ENCODE measurements at places on chromosomes 4 and X.
A peak's percentile ranks its signal among the peaks of the same experiment; 100 is the strongest.

DNA sequence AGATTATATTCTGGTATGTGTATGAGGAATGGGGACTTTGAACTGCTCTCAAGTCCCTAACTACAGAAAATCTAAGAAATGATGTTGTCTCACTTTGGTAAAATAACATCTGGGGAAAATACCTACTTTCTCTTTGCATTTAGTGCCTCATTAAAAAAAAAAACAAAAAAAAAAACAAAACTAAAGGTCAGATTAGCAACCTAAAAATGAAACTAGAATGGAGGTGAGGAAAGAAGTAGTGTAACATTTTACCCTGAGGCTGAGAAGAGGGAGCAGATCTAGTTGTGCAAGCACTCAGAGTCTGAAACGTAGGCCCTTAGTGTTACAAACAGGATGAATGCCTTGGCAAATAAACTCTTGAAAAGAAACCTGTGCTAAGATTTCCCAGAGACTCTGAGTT lies 56.0 kb downstream of the VGLL1 start:
- DNase-seq = peak; percentile 29

DNA sequence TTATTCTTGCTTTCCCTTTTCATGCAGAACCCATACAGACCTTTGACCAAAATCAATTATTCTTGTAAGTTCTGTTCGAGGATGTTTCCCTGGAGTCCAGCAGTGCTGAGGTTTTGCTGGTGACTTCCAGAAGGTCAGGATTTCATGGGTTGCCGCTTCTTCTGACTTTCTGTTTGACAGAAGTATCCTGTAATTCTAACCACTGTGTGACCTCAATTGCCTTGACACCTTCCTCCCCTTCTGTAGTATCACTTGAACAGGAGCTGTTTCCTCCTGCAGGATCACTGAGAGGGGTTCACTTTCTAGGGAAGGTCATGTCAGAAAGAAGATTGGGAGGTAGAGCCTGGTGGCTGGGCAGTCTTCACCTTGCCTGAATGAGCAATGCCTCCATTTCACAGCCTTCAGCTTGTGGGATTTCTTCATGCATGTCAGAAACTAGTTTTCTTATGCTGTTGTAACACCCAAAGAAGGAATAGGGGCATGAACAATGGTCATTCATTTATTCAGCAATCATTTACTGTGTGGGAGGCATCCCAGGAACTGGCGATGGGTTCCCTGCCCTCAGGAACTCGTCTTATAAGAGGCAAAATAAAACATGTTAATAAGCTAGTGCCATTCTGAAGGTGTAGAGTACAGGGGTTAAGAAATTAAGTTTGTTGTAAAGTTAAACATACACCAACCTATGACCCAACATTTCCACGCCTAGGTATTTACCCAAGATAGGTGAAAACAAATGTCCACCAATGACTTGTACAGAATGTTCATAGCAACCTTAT lies 205.9 kb downstream of the SOWAHB start:
- no peak for DNase-seq

DNA sequence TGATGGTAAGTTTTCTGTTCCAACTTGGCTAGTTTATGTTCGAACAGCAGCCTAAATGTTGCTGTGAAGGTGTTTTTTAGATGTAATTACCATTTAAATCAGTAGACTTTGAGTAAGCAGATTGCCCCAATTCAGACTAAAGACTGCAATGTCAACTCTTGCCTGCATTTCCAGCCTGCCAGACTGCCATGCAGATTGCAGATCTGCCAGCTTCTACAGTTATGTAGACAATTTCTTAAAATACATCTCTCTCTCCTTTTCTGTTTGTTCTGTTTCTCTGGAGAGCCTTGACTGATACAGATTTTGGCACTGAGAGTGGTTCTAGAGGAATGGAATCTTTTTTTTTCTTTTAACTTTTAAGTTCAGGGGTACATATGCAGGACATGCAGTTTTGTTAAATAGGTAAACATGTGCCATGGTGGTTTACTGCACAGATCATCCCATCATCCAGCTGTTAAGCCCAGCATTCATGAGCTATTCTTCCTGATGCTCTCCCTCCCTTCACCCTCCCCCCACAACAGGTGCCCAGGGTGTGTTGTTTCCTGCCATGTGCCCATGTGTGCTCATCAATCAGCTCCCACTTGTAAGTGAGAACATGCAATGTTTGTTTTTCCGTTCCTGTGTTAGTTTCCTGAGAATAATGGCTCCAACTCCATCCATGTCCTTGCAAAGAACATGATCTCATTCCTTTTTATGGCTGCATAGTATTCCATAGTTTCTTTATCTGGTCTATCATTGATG lies 227.8 kb downstream of the CPE start:
- no peak for DNase-seq

GRCh38 chr4:186789651-186790050 lies 66.0 kb upstream of the FAT1 start:
- no peak for DNase-seq

DNA sequence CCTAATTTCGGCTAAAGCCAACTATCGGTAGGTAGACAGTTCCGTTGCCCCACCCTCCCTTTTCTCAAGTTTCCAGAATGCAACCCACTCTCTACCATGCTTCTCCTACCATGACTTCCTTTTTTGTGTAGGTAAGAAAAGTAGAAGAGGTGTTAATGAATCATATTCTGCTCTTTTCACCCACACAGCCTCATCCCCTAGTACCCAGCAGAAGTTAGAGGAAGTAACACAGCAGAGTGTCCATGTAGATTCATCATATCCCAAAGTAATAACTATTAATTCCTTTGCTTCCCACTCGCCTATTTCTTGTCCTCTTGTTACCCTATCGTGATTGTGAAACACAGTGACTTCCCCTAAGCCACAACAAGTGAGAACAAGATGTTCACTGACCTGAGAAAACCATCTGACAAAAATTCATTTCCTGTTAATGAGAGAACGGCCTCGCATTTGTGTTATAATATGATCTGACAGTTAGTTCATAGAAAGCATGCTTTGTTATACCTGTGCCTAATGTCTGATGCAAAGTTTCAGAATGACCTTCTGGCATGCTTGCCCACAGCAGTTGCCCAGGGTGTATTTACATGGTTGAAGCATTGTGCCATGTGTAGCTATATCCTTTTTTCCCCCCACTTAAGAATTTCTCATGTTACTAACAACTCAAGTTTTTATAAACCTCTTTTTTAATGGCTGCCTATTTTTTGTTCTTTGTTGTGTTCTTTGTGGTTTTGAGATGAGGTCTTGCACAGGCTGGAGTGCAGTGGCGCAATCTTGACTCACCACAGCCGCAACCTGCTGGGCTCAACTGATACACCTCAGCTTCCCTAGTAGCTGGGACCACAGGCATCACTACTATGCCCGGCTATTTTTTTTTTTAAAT lies 185.6 kb downstream of the RAP1GDS1 start:
- DNase-seq = peak; percentile 61

DNA sequence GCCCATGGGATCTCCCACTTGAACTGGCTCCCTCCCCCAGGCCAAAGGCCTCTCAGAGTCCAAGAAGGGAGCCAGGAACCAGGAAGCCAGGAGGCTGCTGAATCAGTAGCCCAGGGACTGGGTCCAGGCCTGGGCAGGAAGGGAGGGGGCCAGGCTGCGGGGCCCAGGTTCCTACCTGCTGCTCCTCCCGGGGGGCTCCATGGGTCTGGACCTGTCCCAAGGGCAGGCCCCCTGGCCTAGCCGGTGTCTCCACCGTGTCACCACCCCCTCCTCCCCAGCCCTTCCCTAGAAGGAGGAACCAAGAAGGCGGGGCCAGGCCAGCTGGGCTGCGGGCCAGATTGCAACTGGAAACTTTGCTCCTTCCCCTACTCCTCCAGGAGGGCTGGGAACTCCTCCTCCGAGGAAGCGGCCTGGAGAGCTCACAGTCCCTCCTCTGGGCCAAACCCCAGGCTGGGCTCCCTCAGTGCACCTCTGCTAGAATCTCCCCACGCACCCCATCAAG lies at the start of gene IQSEC2:
Gene IQSEC2 (minus strand): TSS at position 264 of the 502 bp plus-strand sequence.
- DNase-seq = no peak

- no peak for DNase-seq
Observed at GRCh38 chr4:105683038-105683437, 25.5 kb downstream of the INTS12 start.

DNA sequence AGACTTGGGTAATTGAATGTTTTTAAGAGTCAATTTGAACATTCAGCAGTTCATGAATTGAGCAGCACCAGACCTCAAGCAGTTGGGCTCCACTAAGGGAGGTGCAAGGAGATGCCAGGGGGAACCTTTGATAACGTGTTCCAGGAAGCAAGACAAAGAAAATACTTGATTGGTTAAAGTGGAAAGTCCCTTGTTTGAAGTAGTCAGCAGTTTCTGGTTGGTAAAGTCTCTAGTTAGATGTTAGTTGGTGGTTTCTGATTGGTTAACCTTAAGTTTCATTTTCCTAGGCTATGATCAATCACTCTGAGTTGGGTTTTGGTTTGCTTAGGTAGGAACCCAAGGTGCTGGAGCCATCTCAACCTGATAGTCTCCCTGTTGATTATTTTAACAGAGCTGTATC lies 4.0 kb downstream of the HERC6 start:
- DNase-seq = peak; percentile 76

DNA sequence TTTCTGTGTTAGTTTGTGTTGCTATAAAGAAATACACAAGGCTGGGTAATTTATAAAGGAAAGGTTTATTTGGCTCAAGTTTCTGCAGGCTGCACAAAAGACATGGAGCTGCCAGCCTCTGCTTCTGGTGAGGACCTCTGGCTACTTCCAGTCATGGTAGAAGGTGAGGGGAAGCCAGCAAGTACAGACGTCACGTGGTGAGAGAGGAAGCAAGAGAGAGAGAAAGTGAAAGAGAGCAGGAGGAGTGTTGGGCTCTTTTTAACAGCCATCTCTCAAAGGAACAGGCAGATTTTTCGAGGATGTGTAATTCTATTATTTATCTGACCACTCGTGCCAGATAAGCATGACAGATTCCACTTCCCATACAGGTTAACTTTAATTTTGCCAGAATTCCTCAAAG lies 1199.1 kb downstream of the ADGRL3 start:
- DNase-seq = no peak

DNA sequence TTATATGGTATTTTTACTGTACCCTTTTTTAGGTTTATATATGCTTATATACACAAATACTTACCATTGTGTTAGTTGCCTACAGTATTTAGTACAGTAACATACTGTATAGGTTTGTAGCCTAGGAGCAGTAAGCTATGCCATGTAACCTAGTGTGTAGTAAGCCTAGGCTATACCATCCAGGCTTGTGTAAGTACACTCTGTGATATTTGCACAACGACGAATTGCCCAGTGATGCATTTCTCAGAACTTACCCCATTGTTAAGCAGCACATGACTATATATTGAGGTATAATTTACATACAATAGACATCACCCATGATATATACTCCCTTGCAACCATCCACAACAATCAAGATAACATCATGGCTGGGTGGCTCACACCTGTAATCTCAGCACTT lies 40.1 kb downstream of the STAG2 start:
- no peak for DNase-seq

DNA sequence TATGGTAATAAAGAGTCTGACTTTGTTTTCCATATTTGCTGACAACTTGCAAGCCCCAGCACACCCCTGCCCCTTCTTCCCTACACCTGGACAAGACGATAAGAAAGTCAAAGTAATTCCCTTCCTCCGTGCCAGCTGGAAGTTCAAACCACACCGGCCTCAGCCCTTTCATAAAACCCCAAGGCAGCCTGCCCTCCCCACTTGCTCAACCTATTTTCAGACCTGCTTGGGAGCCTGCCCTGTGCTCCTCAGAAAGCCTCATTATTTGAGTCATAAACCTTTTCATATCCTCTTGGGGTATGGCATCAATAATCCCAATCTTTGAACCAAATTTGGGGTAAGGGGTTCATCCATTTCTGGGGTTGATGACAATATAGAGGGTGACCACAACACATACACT lies 29.5 kb downstream of the NIPAL1 start:
- no peak for DNase-seq

- DNase-seq = no peak
Observed at GRCh38 chr4:89658701-89659024, 178.3 kb downstream of the SNCA start.

DNA sequence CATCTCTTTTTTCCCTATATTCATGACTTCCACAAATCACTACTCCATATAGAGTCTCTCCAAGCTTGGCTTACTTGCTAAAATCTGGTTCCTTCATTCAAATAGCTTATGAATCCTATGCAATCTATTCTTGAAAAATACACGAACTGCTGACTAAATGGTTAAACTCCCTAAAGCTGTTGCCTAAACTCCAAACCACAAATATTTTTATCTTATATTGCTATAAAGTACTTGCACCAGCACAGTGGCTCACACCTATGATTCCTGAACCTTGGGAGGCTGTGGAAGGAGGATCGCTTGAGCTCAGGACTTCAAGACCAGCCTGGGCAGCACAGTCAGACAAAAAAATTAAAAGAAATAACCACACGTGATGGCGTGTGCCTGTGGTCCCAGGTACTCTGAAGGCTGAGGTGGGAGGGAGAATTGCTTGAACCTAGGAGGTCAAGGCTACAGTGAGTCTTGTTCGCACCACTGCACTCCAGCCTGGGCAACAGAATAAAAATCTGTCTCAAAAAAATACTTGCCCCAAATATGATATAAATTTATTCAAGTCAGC lies 2.2 kb downstream of the FBXO8 start:
- no peak for DNase-seq

- no peak for DNase-seq
Observed at GRCh38 chrX:153902385-153902784, 2.1 kb upstream of the AVPR2 start.

DNA sequence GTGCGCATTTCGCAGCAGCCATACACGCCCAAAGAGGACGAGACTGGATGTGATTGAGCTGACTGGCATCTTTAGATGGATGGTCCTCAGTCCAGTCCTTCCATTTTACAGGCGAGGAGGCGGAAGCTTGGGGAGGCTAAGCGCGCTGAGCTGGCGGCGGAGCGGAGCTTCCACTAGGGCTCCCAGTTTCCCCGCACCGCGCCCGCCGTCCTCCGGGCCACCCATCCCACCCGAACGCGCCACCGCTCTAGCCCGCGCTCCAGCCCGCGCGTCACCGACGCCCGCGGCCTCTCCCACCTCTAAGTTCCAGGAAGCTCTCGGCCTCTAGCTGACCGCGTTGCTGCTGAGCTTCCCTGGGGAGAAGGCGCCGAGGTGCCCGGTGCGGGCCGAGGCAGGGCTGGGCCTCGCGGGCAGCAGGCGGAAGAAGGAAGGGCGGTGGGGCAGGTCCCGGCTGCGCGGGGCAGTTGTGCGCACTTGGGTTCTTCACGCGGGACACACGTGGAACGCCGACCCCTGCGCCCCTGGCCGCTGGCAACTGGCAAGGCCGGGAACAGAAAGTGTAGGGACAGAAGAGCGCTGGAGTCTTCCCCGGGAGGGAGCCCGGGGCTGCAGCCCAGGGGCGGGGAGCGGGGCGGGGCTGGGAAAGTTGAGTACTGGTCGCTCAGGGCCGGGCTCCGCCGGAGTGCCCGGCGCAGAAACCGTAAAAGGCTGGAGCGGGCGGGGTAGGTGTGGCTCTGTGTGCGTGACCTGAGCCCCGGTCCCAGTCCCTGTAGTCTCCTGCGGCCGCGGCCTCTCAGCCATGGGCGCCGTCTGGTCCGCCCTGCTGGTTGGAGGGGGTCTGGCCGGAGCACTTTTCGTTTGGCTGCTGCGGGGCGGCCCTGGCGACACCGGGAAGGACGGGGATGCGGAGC lies at the start of gene STBD1:
Gene STBD1 (plus strand): TSS at position 763 of the 911 bp plus-strand sequence. CDS start 37 bp downstream, at position 800.
- DNase-seq = peak; percentile 10

- DNase-seq = no peak
Observed at GRCh38 chrX:133005042-133005441, 46.6 kb upstream of the HS6ST2 start.

GRCh38 chr4:44326741-44327140 lies 121.9 kb downstream of the KCTD8 start:
- DNase-seq = no peak

- DNase-seq = no peak
Observed at GRCh38 chr4:149790172-149790907, 25.3 kb downstream of the IQCM start.
